Stomach (tissue), 19 donors: ENCODE measurements at places on chromosomes 3 and 15. TPM values are rescaled to one million over a fixed set of nuclear protein-coding genes. Genes with fewer than 3 reads are reported as not detected.

DNA sequence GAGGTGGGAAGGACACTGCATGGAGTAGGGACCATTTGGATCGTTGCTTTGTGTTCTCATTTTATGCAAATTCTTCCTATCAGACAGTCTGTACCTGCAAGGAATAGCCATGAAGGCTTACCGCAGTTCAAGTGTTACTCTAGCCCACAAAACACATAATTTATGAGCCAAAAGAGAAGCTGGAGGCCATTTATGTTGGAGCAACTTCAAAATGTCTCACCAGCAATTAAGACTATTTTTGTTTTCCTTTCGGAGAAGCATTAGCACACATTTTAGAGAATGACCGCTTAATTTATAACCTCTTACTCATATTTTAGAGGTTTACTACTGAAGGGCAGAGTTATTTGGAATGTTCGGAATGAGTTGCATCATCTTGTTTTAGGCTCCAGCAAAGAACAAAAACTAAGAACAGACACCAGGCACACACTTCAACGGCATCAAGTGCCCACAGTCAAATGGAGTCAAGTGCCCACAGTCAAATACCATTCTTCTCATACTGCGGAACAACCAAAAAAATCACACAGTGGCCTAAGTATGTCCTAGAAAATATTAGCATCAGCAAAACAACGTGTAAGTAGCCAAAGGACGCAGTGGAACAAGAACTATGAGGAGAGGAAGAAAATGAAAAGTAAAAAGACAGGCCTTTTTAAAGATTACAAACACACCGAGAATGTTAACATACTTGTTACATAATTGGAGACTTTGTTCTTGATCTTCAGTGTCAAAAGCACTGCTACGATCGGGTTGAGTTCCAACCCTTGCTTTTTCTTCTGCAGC, 17.5 kb upstream of the GOLGA8J start:
- H3K36me3 ChIP-seq: no peaks in the 10 kb centered on the region
- H3K27ac ChIP-seq: no peak overlapping the region
- peaks cover 18% of the 10 kb centered on the region for H3K4me1 ChIP-seq
- no peak for DNase-seq
- no peak overlapping the region for H3K4me3 ChIP-seq
- no peaks in the 10 kb centered on the region for H3K27me3 ChIP-seq

Gene DUOX1
- total RNA-seq: 64.2 TPM

Gene ATP13A4
- total RNA-seq: 12.3 TPM

- peak overlapping the region; percentile 91 for H3K27ac ChIP-seq
- peak; percentile 78 for DNase-seq
- peaks cover 16% of the 10 kb centered on the region for H3K27me3 ChIP-seq
- H3K4me3 ChIP-seq: peak overlapping the region; percentile 71
Measured at GRCh38 chr3:173395412-173396181, 1.9 kb upstream of the NLGN1 start.

DNA sequence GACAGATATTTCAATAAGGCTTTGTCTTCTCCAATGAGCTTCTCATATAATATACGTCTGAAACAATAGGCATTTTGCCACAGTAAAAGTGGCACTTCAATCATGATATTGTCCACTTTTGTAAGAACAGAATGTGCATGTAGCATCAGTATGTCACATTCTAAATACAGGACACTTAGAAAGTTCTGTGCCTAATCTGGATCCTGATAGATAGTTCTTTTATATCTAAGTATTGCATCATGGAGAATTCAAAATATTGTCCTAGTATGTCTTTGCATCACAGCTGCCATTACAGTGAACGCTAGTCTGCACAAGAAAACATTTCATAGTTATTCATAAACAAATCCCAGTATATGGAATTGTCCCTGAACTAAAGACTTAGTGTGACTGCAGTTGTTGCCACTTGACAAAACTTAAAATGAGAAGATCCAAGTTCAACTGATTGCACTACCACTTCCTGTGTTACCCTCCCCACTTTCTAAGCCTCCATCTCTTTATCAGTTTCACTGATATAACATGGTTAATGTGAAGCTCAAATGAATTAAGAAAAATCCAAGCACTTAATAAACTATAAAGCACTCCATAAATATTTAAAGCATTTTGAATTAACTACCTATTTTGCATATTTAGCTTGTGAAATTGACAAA, 19.6 kb downstream of the LRRFIP2 start:
- DNase-seq: no peak
- no peaks in the 10 kb centered on the region for H3K27me3 ChIP-seq
- peaks cover 36% of the 10 kb centered on the region for H3K36me3 ChIP-seq
- no peak overlapping the region for H3K27ac ChIP-seq
- no peak overlapping the region for H3K4me3 ChIP-seq
- H3K4me1 ChIP-seq: no peaks in the 10 kb centered on the region

DNA sequence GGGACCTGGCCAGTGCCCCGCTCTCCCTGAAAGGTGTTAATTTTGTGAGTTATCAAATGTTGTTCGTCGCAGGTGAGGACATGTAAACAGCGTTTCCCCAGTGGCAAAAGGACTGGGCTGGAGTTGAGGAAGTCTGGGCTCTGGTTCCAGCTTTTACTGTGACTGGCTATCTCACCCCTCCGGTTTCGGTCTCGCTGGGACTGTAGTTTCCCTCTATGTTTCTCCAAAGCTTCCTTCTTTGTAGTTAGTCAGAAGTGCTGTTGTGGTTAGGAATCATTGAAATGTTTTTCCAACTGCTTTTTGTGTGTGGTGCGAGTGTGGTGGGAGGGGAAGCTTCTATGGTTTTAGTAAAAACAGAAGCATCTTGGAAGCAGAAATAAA, 990 bp upstream of the CLDN1 start:
- H3K36me3 ChIP-seq: no peaks in the 10 kb centered on the region
- H3K27me3 ChIP-seq: no peaks in the 10 kb centered on the region
- peak overlapping the region; percentile 13 for H3K4me3 ChIP-seq
- H3K4me1 ChIP-seq: peaks cover 27% of the 10 kb centered on the region
- DNase-seq: peak; percentile 65
- no peak overlapping the region for H3K27ac ChIP-seq

Gene MORC1
- not detected for total RNA-seq

Gene TM4SF4
- total RNA-seq: 10.4 TPM

Gene SNX22
- total RNA-seq: not detected

DNA sequence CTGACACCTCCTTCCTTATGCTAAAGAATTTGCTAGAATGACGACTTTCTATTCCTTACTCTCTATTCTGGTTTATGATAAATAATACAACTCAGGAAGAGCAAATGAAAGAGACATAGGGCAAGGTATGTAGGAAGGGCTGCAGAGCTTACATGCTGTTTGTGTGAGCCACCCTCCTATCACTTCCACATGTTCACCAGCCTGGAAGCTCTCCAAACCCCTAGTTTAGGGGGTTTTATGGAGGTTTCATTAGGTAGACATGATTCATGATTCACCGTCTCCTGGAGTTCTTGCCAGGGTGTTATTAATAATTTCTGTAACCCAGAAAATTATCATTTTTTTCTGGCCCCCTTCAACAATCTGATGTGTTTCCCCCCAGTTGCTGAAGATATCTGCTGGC, 172.1 kb upstream of the COL8A1 start:
- H3K27ac ChIP-seq: no peak overlapping the region
- DNase-seq: no peak
- H3K27me3 ChIP-seq: no peaks in the 10 kb centered on the region
- no peak overlapping the region for H3K4me3 ChIP-seq
- no peaks in the 10 kb centered on the region for H3K4me1 ChIP-seq

GRCh38 chr15:63212050-63213004, 22.9 kb downstream of the RAB8B start:
- peaks cover 42% of the 10 kb centered on the region for H3K4me1 ChIP-seq
- H3K4me3 ChIP-seq: no peak overlapping the region
- H3K36me3 ChIP-seq: no peaks in the 10 kb centered on the region
- DNase-seq: peak; percentile 77
- H3K27me3 ChIP-seq: no peaks in the 10 kb centered on the region

- H3K27ac ChIP-seq: no peak overlapping the region
- no peak for DNase-seq
- no peaks in the 10 kb centered on the region for H3K4me1 ChIP-seq
- H3K4me3 ChIP-seq: no peak overlapping the region
Measured at GRCh38 chr15:91238644-91239425, 138.8 kb downstream of the SV2B start.

DNA sequence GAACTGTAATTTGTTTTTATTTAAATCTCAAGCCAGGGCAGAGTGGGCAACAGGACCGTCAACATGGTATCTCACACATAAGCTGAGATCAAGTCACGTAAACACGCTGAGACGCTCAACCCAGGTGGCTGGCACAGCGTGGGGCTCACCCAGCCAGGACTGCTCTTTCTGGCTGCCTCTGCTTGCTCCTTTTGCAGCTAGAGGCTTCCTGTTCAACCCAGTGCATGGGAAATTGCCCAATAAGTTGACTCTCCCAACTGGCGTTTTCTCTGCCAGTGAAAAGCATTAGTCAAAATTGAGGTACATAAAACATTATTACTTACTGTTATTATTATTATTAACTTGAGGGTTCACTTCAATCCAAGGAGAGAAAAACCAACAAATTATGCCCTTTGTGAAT, 398.1 kb downstream of the NR2F2 start:
- no peaks in the 10 kb centered on the region for H3K36me3 ChIP-seq
- no peaks in the 10 kb centered on the region for H3K27me3 ChIP-seq
- H3K4me3 ChIP-seq: no peak overlapping the region
- no peak overlapping the region for H3K27ac ChIP-seq
- no peak for DNase-seq

GRCh38 chr3:45145223-45145622, 955 bp downstream of the CDCP1 start:
- H3K27me3 ChIP-seq: no peaks in the 10 kb centered on the region
- H3K27ac ChIP-seq: peak overlapping the region; percentile 95
- no peaks in the 10 kb centered on the region for H3K36me3 ChIP-seq
- H3K4me1 ChIP-seq: peaks cover 19% of the 10 kb centered on the region

Gene MPI
- 26.1 TPM for total RNA-seq

Gene DUOXA2
- 21.7 TPM for total RNA-seq

DNA sequence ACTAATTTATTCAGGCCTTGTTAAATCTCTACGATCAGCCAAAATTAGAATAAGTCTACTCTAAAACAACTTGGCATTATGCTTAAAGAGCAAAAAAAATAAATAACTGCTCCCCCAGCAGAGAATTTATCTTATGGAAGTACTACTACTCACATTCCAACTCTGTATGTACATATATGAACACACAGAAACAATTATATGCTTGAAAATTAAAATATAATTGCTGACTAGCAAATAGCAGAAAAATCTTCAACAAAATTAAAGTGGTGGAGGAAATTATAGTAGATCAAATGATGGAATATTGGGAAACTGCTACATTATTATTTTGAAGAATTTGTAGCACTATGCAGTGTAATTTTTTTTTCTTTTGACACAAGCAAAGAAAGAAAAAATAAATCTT, 580.9 kb downstream of the MECOM start:
- peaks cover 34% of the 10 kb centered on the region for H3K36me3 ChIP-seq
- no peak overlapping the region for H3K4me3 ChIP-seq
- no peak for DNase-seq

DNA sequence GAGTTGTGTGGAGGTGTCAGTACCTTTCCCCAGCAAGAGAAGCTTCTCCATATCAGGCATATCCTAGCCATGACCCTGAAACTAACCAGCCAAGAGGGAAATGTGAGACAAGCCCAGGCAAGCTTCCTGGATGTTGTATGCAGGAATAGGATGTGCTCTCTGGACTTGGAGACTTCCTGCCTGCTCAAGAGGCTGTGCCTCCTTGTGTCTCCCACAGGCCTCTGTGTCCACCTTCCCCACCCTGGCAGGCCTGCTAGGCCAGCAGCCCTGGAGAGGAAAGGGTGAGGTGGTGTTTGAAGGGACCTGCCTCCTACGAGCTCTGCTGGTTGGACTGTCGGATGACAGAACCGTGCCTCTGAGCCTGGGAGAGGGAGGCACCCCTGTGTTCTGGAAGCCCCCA, 2.1 kb upstream of the DYNLT2B start:
- H3K27ac ChIP-seq: no peak overlapping the region
- no peaks in the 10 kb centered on the region for H3K27me3 ChIP-seq
- H3K4me3 ChIP-seq: no peak overlapping the region
- no peaks in the 10 kb centered on the region for H3K36me3 ChIP-seq
- H3K4me1 ChIP-seq: peaks cover 15% of the 10 kb centered on the region

GRCh38 chr3:127706312-127706711, 33.6 kb downstream of the ABTB1 start:
- no peak for DNase-seq
- peaks cover 9% of the 10 kb centered on the region for H3K4me1 ChIP-seq
- H3K4me3 ChIP-seq: no peak overlapping the region
- peak overlapping the region; percentile 50 for H3K27ac ChIP-seq
- H3K27me3 ChIP-seq: no peaks in the 10 kb centered on the region

DNA sequence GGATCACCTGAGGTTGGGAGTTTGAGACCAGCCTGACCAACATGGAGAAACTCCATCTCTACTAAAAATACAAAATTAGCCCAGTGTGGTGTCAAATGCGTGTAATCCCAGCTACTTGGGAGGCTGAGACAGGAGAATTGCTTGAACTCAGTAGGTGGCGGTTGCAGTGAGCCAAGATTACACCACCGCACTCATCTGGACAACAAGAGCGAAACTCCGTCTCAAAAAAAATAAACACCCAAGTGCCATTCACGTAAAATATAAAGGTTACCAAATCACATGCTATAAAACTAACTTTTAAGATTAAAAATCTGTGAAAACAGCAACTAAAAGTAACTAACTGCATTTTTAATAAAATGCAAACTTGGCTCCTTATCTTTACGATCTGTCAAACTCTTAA, 8.9 kb downstream of the TRIM59 start:
- H3K4me3 ChIP-seq: no peak overlapping the region
- H3K4me1 ChIP-seq: no peaks in the 10 kb centered on the region
- H3K27me3 ChIP-seq: no peaks in the 10 kb centered on the region
- no peaks in the 10 kb centered on the region for H3K36me3 ChIP-seq
- DNase-seq: no peak
- H3K27ac ChIP-seq: no peak overlapping the region

Gene DNAH12
- total RNA-seq: 0.89 TPM

DNA sequence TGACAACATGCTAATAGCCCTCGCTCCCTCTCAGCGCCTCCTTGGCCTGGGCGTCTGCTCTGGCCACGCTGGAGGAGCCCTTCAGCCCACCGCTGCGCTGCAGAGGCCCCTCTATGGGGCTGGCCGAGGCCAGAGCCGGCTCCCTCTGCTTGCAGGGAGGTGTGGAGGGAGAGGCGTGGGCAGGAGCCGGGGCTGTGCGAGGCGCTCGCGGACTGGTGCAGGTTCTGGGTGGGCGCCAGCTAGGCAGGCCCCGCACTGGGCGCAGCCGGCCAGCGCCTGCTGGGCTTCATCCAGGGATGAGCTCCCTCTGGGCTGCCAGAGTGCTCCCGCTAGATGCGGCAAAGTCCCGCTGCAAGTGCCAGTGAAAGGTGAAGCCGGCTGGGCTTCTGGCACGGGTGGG, 21.0 kb upstream of the DNAJC13 start:
- H3K36me3 ChIP-seq: no peaks in the 10 kb centered on the region
- H3K27me3 ChIP-seq: no peaks in the 10 kb centered on the region
- H3K4me1 ChIP-seq: no peaks in the 10 kb centered on the region
- no peak overlapping the region for H3K4me3 ChIP-seq
- no peak overlapping the region for H3K27ac ChIP-seq

Gene TNNC1
- total RNA-seq: not detected

Gene ADAMTSL3
- total RNA-seq: 54.9 TPM

DNA sequence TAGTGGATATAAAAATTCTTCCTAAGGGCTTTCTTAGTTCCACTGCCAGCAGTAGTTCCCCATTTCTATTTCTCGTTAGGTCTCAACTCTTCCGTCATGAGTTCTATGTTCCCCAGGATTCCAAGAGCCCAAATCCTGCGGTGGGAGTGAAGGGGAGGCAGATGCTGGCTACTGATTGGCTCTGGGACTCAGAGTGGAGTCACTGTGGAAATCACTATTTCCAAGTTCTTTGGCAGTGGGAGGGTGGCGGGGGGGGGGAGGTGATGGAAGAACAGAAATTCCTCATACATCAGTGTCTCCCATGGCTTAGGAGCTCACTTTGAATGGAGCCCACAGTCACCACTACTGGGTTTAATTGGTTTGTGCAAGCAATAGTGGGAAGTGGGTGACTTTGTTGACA, 5.6 kb downstream of the CCR1 start:
- H3K27ac ChIP-seq: no peak overlapping the region
- no peaks in the 10 kb centered on the region for H3K36me3 ChIP-seq
- no peaks in the 10 kb centered on the region for H3K27me3 ChIP-seq
- no peaks in the 10 kb centered on the region for H3K4me1 ChIP-seq

Gene HYAL3
- total RNA-seq: 1.3 TPM
